ENCODE measurements at places on chromosomes 7 and 10. TPM values are rescaled to one million over a fixed set of nuclear protein-coding genes. Genes with fewer than 3 reads are reported as not detected.

PAPOLB gene
- total RNA-seq = not detected

LMOD2 gene
- total RNA-seq = not detected

ARHGEF35 gene
- total RNA-seq = 9.7 TPM

MMD2 gene
- not detected for total RNA-seq

MSMB gene
- 1,381 TPM for total RNA-seq

NPC1L1 gene
- 0.23 TPM for total RNA-seq

DNA sequence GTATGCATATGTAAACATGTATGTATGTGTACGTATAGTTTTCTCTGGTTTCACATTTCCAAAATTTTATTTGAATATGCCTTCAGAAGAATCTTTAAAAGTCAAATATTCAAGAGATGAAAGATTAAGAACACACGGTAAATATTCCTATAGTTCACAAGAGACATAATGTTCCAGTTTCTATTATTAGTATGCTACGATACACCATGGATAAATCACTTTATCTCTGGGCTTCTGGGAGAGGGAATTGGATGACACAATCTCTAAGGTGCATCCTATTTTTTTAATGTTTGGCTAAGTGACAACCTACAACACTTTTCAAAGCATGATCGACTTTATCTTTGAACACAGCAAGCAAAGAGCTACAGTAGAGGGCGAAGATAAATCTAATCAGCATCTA is 13.8 kb downstream of the TM9SF3 start:
- no peaks in the 10 kb centered on the region for H3K36me3 ChIP-seq
- H3K4me3 ChIP-seq = no peak overlapping the region
- no peak overlapping the region for H3K27ac ChIP-seq

DNA sequence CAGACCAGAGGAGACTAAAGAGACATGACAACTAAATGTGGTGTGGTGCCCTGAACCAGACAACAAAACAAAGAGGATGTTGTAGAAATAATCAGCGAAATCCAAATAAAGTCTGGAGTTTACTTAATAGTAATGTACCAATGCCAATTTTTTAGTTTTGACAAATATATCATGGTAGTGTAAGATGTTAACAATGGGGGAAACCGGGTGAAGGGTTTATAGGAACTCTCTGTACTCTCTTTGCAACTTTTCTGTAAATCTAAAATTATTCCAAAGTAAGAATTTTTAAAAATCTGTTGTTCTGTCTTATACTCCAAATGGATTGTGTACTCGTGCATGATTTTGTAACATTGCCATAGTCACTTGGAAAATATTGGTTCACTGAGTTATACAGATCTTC is 129.3 kb downstream of the CNNM2 start:
- no peak overlapping the region for H3K4me3 ChIP-seq
- no peaks in the 10 kb centered on the region for H3K27me3 ChIP-seq
- no peak for DNase-seq
- no peaks in the 10 kb centered on the region for H3K4me1 ChIP-seq
- no peak overlapping the region for H3K27ac ChIP-seq

DNA sequence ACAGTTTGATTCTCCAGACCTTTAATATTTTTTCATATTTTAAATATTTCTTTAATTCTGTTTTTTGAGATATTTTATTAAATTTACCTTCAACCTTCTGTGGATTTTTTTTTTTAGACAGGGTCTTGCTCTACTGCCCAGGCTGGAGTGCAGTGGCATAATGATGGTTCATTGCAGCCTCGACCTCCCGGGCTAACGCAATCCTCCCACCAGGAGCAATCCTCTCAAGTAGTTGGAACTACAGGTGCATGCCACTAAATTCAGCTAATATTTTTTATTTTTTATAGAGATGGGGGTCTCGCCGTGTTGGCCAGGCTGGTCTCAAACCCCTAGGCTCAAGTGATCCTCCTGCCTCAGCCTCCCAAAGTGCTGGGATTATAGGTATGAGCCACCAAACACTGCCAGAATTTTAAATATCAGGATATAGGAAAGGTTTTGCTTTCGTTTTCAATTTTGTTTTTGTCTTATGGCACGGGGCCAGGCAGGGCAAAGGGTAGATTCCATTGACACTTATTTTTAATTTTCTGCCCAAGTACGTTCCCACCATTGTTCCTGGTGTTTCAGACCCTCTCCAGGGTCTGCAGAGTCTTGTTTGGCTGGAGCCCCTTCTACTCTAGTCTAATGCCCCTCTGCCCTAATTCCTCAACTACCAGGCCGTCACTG is 1.2 kb downstream of the TACC2 start:
- H3K27ac ChIP-seq = no peak overlapping the region
- H3K36me3 ChIP-seq = no peaks in the 10 kb centered on the region
- no peaks in the 10 kb centered on the region for H3K27me3 ChIP-seq
- no peak overlapping the region for H3K4me3 ChIP-seq

GRCh38 chr10:118990326-118990725 is 39.2 kb upstream of the NANOS1 start:
- H3K27me3 ChIP-seq = no peaks in the 10 kb centered on the region
- DNase-seq = no peak
- no peaks in the 10 kb centered on the region for H3K36me3 ChIP-seq
- no peak overlapping the region for H3K27ac ChIP-seq
- no peaks in the 10 kb centered on the region for H3K4me1 ChIP-seq

- peak overlapping the region; percentile 60 for H3K4me3 ChIP-seq
- no peaks in the 10 kb centered on the region for H3K27me3 ChIP-seq
- no peaks in the 10 kb centered on the region for H3K36me3 ChIP-seq
Measured at GRCh38 chr10:74824900-74825370, 1.5 kb upstream of the KAT6B start.

DNA sequence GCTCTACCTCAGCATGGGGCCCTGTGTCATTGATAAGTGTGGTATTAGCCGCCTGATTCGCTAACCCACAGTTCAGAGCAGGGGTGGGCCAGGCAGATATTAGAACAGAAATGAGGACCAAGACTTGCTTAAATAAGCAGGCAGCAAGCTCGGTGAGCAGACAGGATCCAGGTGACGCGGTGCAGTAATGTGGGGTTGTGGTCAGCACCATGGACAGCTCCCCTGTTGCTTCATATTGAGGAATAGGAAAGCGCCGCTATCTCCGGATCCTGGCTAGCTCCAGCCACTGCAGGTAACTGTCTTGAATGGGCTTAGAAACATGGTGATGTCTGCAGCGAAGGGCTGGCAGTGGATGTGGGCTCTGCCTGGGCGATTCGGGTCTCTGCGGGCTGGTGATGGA is 51.3 kb upstream of the GPR26 start:
- DNase-seq = peak; percentile 50
- no peaks in the 10 kb centered on the region for H3K27me3 ChIP-seq
- no peak overlapping the region for H3K27ac ChIP-seq
- no peaks in the 10 kb centered on the region for H3K36me3 ChIP-seq

GRCh38 chr10:71228875-71229675 is 16.7 kb downstream of the UNC5B start:
- DNase-seq = no peak
- no peak overlapping the region for H3K27ac ChIP-seq
- no peaks in the 10 kb centered on the region for H3K36me3 ChIP-seq
- no peaks in the 10 kb centered on the region for H3K27me3 ChIP-seq
- no peak overlapping the region for H3K4me3 ChIP-seq

DNA sequence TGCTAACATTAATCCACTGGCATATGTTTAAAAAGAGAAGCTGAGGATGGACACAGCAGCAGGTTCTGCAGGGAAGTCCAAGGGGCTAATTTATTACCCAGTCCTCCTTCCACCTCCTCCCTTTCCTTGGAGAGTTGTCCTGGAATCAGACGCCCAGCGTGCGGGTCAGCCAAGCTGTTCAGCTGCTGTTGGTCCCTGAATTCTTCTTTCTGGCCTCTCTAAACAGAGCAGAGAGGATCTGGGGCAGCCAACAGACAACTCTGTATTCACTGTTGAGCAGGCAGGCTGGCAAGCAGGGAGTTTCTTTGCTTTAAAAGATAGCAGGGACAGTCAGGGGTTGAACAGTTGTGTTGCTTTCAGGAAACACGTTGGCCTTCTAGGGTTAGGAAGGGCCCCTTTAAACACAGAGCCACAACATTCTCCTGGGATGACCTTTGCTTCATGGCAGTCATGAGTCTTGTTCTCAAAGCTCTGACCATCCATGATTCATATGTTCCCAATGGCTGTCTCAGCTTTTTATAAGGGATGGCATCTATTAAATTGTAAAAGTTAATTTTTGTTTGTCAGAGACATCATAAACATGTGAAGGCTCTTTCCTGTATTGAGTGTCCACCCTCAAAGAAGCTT is 217.0 kb downstream of the CREB5 start:
- no peaks in the 10 kb centered on the region for H3K27me3 ChIP-seq
- H3K4me3 ChIP-seq = no peak overlapping the region

Measured in prostate gland (tissue), 2 donors.